Activated CD8-positive, alpha-beta T cell treated with anti-CD3 and anti-CD28 coated beads for 36 hours (primary cell): ENCODE measurements at places on chromosomes 12 and 14. TPM values are rescaled to one million over a fixed set of nuclear protein-coding genes. Genes with fewer than 3 reads are reported as not detected.

Gene NR1H4
- not detected for total RNA-seq

DNA sequence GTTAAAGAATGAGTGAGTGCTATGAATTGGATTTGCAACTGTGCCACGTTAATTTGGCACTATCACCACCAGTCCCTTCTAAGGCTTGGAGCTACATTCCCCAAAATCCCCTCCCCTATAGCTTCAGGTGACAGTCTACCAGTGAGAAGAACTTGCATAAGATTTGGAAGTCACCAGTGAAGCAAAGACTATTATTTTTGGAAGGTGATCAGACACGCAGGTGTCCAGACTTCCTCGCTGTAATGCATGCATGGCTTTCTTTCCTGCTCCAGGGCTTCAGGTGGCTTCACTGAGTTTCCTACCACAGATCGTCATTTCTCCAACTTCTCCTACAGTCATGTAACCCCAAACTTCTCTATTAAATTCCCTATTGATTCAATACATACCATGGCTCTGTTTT is 61.4 kb downstream of the SLC41A2 start:
- H3K36me3 ChIP-seq = no peaks in the 10 kb centered on the region
- H3K4me1 ChIP-seq = no peaks in the 10 kb centered on the region
- H3K4me3 ChIP-seq = no peak overlapping the region

GRCh38 chr12:25824734-25825133 is 133.7 kb upstream of the RASSF8 start:
- H3K36me3 ChIP-seq = no peaks in the 10 kb centered on the region
- H3K27me3 ChIP-seq = no peaks in the 10 kb centered on the region
- H3K4me1 ChIP-seq = no peaks in the 10 kb centered on the region
- H3K27ac ChIP-seq = no peak overlapping the region

DNA sequence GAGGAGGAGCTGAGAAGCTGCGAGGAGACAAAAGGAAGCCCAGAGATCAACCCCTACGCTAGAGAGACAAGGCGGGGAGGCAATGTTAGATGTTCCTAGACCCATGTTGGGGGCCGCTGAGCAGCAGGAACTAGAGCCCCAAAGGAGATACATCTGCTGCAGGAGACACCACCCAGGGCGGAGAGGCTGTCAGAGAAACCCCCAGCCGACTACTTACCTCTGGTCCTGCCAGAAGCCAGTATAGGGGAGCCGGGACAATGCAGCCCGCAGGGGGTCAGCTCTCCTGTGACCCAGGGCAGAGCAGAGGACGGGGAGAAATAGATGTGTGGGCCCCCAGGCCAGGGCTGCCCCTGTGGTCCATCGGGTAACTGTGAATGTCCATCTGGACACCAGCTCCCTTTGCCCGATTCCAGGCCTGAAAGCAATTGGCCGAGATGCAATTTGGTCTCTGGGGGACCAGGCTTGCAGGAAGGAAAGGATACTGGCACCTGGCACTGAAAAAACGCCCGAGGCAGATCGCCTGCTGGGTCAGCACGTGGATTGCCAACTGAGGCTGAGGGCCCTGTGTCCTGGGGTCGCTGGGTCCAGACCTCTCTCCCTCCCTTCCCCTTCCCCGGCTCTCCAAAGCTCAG is 34.9 kb downstream of the SYNE3 start:
- peaks cover 46% of the 10 kb centered on the region for H3K4me1 ChIP-seq
- no peak for DNase-seq
- H3K4me3 ChIP-seq = no peak overlapping the region

Gene KLRG1
- 10.1 TPM for total RNA-seq

DNA sequence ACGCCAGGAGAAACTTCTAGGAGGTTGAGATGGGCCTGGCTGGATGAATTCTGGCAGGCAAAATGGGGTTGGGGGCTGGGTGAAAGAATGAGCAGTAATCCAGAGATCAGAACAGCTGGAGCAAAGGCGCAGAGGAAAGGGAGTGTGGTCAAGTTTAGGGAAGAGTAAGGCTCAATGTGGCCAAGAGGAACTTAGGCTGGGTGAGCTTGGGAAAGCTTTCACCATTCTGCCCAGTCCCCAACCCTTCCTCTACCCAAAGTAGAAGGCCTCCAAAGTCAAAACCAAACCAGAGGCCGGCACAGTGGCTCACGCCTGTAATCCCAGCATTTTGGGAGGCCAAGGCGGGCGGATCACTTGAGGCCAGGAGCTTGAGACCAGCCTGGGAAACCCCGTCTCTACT is 10.2 kb upstream of the RABGGTA start:
- H3K27ac ChIP-seq = no peak overlapping the region
- no peak overlapping the region for H3K4me3 ChIP-seq
- no peak for DNase-seq
- peaks cover 44% of the 10 kb centered on the region for H3K4me1 ChIP-seq

DNA sequence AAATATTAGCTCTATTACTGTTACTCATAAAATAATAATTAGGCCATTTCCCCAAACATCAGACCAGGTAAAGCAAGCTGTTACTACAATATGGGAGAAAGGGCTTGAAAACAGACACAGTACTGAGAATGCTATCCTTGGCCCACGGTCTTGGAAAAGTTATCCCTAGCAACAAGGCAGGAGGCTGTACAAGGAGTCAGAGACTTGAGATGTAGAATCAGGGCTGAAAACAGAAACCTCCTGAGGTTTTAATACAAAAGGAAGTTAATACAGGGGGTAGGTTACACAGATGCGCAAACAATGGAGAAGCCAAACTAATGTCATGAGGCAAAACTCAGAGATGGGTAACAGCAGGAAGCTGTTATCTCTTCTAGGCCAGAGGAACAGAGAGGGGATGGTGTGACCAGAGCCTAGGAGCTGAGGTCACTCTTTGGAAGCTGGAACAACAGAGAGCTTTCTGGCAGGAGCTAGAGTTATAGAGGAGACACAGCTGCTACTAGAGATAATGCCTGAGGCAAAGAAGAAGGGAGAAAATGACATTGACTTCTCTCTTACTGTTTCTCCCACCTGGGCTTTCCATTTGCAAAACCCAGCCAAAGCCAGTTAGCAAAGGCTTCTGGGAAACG is 248.8 kb downstream of the SUDS3 start:
- H3K4me3 ChIP-seq = no peak overlapping the region
- DNase-seq = no peak
- H3K36me3 ChIP-seq = no peaks in the 10 kb centered on the region
- no peak overlapping the region for H3K27ac ChIP-seq
- no peaks in the 10 kb centered on the region for H3K4me1 ChIP-seq
- peaks cover 2% of the 10 kb centered on the region for H3K27me3 ChIP-seq

GRCh38 chr14:103280278-103280928 is 53.6 kb upstream of the EIF5 start:
- H3K4me1 ChIP-seq = peaks cover 3% of the 10 kb centered on the region
- no peak overlapping the region for H3K27ac ChIP-seq
- H3K27me3 ChIP-seq = peaks cover 54% of the 10 kb centered on the region
- DNase-seq = no peak
- no peak overlapping the region for H3K4me3 ChIP-seq
- no peaks in the 10 kb centered on the region for H3K36me3 ChIP-seq

GRCh38 chr12:25023808-25024207 is 74.9 kb upstream of the BCAT1 start:
- H3K4me3 ChIP-seq = no peak overlapping the region
- no peak overlapping the region for H3K27ac ChIP-seq
- H3K36me3 ChIP-seq = no peaks in the 10 kb centered on the region
- no peaks in the 10 kb centered on the region for H3K27me3 ChIP-seq
- no peak for DNase-seq

DNA sequence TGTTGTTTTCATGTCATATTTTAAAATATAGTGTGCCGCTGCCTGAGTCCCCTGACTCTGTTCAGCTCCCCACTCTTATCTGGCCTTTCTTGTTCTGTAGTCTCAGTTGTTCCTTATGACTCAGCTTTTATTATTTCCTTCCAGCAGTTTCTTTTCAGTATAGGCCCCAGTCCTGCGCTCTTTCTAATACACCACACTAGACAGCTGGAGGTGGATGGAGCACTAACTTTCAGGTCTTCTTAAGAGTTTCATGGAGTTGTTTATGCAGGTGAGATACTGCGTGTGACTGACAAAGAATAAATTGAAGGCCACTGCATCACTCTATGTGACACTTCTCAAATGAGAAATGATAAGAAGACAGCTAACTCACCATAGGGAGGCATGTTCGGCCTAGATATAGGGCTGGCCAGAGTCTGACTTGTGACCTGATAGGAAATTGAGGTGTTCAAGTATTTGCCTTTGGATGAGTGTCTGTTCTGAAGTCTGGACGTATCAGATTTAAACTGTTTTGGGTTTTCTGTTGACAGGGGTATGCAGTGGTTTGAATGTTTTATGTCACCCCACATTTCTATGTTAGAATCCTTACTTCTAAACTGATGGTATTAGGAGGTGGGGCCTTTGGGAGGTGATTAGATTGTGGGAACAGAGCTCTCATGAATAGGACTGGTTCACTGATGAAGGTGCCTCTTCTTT is 60.8 kb upstream of the CLMN start:
- peaks cover 16% of the 10 kb centered on the region for H3K27me3 ChIP-seq
- H3K4me3 ChIP-seq = no peak overlapping the region
- H3K4me1 ChIP-seq = no peaks in the 10 kb centered on the region
- no peaks in the 10 kb centered on the region for H3K36me3 ChIP-seq
- H3K27ac ChIP-seq = no peak overlapping the region

- no peak overlapping the region for H3K4me3 ChIP-seq
- no peaks in the 10 kb centered on the region for H3K27me3 ChIP-seq
- H3K27ac ChIP-seq = peak overlapping the region; percentile 50
- peaks cover 53% of the 10 kb centered on the region for H3K4me1 ChIP-seq
Observed at GRCh38 chr12:121657305-121658008, 12.0 kb downstream of the MORN3 start.
